Ovary (tissue), 10 donors: ENCODE measurements at places on chromosomes 12 and 14. TPM values are rescaled to one million over a fixed set of nuclear protein-coding genes. Genes with fewer than 3 reads are reported as not detected.

GRCh38 chr12:2944401-2945047 is 14.7 kb upstream of the TEAD4 start:
- DNase-seq, result peak; percentile 62
- no peaks in the 10 kb centered on the region for H3K27me3 ChIP-seq
- no peaks in the 10 kb centered on the region for H3K4me1 ChIP-seq
- H3K27ac ChIP-seq, result no peak overlapping the region

Gene TSPAN19
- not detected for total RNA-seq

DNA sequence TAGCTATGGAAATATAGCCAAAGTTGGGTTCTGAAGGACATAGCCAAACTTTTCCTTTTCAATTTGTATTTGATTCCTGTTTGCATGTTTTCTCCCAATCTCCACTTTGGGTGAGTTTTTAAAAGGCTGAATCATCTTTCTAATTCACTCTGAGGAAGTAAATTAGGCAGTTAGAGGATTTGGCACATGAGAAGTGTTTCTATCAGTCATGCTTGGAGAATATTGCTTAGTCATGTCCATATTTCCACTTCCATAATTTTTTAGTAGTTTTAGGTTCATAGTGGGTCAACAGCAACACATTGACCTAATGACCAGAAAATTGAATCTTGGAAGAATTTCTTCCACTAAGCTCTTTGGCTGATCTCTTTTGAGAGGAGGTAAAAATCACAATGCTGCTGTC is 21.8 kb downstream of the IRAK3 start:
- no peaks in the 10 kb centered on the region for H3K4me1 ChIP-seq
- no peak overlapping the region for H3K27ac ChIP-seq
- H3K27me3 ChIP-seq, result no peaks in the 10 kb centered on the region
- no peak for DNase-seq

DNA sequence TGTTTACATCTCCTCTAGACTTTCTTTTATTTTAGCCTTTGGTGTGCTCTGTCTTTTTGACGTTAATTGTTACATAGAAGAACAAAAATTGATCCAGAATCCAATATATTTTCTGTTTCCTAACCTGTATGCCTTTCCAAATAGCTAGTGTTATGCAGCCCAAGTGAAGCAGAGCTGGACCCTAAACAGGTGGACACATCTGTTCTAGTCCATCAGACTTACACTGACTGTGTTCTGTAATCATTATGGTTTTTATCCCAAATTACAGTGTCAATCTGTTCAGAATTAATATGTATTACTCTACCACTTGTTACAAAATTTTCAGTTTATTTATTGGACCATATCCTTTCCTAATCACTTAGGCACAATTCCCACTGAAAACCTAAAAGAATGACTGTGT is 176.8 kb upstream of the FOXG1 start:
- H3K27me3 ChIP-seq, result no peaks in the 10 kb centered on the region
- no peak for DNase-seq
- H3K4me3 ChIP-seq, result no peak overlapping the region
- H3K36me3 ChIP-seq, result no peaks in the 10 kb centered on the region
- no peak overlapping the region for H3K27ac ChIP-seq

GRCh38 chr12:64390275-64390851 is at the start of gene C12orf56:
TSS of gene C12orf56 (minus strand) at chr12:64390758. CDS start at chr12:64390565, 193 bp downstream.
- no peak within 1 kb of the TSS for H3K4me3 ChIP-seq
- H3K27ac ChIP-seq, result no peak within 1 kb of the TSS
- no peaks in the 10 kb centered on the region for H3K36me3 ChIP-seq
- H3K27me3 ChIP-seq, result no peaks in the 10 kb centered on the region
- H3K4me1 ChIP-seq, result peaks cover 2% of the 10 kb centered on the region

GRCh38 chr12:45879363-45879895 is 110.9 kb downstream of the SCAF11 start:
- no peaks in the 10 kb centered on the region for H3K27me3 ChIP-seq
- no peaks in the 10 kb centered on the region for H3K36me3 ChIP-seq
- no peak overlapping the region for H3K4me3 ChIP-seq
- no peak overlapping the region for H3K27ac ChIP-seq

- H3K36me3 ChIP-seq, result no peaks in the 10 kb centered on the region
- no peak for DNase-seq
- H3K27me3 ChIP-seq, result no peaks in the 10 kb centered on the region
- H3K27ac ChIP-seq, result no peak overlapping the region
- H3K4me3 ChIP-seq, result no peak overlapping the region
- H3K4me1 ChIP-seq, result no peaks in the 10 kb centered on the region
Observed at GRCh38 chr14:21543521-21543960, 17.4 kb upstream of the SALL2 start.

Gene PLEKHG7
- 6.1 TPM for total RNA-seq
